CD4-positive, alpha-beta T cell treated with Interleukin-1 beta for 1 hour (primary cell): ENCODE measurements at places on chromosomes 2 and 18.

DNA sequence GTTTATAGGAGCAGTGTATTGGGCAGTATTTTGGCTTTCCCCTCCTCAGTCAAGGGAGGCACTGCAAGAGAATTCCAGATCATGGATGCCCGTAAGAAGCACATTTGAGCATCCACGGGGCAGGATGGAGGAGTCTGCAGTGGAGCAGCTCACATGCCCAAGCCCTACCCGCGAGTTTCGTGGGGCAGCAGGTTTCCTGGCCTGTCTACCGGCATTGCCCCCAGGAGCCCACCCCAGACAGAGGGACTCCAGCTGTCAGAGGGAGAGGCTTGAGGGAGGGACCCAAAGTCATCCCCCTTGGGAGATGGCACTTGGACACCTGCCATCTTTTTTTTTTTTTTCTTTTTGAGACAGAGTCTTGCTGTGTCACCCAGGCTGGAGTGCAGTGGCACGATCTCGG lies 31.3 kb downstream of the TMEM177 start:
- no peak for DNase-seq

DNA sequence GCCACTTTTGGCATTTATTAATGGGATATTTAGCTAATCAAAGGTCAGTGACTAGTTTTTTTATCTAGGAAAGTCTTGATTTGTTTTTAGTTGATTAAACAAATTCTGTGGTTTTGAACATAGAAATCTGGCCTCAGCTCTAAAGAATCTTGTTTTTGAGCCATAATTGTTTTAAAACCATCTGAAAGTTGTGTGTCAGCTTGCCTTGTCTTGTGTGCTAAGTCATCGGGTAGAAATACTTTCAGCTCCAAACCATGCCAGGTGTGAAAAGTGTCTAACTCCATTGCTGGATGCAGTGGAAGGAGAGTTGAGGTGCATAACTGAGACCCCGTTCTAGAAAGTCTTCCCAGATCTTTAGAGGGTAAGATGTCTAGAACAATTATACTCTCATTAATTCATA lies 22.7 kb downstream of the FARP2 start:
- no peak for DNase-seq

DNA sequence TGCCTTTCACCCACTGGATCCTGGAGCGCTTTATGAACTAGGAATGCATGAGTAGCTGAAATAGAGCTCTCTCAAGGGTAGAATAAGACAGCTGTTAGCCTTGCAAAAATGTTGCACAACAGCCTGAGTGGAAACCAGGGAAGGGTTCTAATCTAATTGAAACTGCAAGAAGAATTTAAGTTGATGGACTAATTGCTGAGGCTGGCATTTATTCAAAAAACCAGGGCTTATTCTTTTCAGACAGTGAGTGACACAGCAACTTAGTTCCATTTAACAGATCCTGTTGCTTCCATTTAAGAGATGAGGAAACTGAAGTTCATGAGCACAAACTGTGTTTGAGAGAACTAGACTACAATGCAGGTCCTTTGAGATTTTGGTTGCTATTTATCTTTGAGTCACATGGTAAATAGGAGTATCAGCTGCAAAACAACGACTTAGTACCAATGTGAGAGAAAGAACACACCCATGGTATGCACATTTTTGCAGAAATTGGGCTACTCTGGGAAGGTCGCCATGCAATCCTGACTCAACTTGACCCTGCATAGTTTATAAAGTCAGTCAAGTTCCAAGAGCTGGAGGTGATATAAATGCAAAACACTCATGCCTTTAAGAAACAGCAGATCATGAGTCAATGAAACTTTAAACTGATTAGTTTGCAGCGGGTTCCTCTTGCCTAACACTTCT lies 76.4 kb upstream of the PARD3B start:
- DNase-seq: no peak

DNA sequence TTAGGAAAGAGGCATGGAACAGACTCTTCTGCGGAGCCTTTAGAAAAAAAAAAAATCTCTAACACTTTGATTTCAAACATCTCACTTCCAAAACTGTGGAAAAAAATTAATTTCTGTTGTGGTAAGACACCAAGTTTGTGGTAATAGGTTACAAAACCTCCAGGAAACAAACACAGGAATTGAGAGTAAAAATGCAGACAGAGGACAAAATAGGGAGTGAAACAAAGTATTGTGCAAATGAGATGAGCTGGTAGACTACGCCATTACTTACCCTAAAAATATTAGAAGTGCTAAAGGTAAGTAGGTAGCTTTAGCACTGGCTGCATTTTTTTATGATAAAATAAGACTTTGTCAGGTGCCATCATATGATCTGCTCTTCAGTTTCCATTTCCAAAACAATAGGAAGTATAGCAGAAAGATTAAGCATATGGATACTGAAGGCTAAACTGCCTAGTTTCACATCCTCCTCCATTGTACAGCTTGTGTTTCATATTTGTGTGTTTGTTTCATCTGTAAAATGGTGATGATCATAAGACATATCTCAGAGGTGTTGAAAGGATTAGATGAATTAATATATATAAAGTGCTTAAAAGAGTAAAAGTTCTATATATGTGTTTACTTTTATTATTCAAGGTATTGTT lies 309.2 kb downstream of the NR4A2 start:
- DNase-seq: no peak

GRCh38 chr2:216130346-216130971 lies 21.3 kb downstream of the XRCC5 start:
- no peak for DNase-seq

DNA sequence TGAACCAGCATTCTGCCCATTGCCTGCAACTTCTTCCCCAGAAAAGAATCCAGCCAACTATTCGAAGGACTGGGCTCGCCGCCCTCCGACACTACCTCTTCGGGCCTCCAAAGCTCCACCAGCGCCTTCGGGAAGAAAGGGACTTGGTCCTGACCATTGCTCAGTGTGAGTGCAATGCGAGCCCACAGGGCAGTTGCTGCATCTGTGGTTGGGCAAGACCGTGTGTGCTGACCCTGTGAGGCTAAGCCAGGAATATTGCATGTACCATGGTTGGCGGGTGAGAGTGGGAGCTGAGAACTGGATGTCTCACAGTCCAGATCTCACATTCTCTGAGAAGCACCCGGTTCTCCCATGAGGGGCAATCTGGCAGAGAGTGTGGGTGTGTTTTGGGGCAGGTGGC lies 16.5 kb downstream of the ELMOD3 start:
- no peak for DNase-seq

GRCh38 chr2:67455219-67456142 lies 58.3 kb downstream of the ETAA1 start:
- DNase-seq: no peak
